Stimulated activated memory B cell treated with anti-CD40 and anti-IgM and Interleukin-4, amounts not matched to agents 10 μg/mL and 1 μg/mL and 100 μg/mL, for 72 hours (primary cell): ENCODE measurements at places on chromosomes 3 and 15.
A peak's percentile ranks its signal among the peaks of the same experiment; 100 is the strongest.

DNA sequence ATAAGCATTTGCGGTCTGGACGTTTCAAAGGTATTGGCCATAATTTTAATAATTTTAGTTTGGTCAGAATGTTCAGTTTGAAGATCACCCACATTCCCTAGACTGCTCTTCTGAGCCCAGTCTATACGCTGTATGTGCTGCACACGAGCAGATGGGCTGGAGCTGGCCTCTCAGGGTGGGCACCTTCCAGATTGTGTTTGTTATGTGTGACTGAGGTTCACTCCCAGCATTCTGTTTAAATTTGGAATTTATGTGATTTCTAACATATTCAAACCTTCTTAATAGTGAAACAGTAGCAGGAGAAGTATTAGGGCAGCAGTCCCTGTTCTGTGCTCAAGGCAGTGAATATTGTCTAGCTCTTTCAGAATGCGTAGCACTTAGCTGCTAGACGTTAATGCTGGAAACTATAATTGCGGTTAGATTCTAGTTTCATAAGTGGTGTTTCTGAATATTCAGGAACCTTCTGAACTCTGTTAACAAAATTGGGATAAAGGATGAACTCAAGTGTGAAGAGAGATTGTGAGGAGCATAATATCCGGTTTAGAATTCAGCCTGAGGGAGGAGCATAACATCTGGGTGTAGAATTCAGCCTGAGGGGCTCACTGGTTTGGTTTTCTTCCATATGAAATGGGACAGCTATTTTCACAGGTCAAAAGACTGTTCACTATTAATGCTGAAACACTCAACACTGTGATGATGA, 68.6 kb upstream of the RPL35A start:
- ATAC-seq: no peak

- ATAC-seq: no peak
Observed at GRCh38 chr3:112675943-112676535, 35.1 kb upstream of the CCDC80 start.

GRCh38 chr3:126982126-126982470, 817 bp upstream of the PLXNA1 start:
- peak; percentile 80 for ATAC-seq

DNA sequence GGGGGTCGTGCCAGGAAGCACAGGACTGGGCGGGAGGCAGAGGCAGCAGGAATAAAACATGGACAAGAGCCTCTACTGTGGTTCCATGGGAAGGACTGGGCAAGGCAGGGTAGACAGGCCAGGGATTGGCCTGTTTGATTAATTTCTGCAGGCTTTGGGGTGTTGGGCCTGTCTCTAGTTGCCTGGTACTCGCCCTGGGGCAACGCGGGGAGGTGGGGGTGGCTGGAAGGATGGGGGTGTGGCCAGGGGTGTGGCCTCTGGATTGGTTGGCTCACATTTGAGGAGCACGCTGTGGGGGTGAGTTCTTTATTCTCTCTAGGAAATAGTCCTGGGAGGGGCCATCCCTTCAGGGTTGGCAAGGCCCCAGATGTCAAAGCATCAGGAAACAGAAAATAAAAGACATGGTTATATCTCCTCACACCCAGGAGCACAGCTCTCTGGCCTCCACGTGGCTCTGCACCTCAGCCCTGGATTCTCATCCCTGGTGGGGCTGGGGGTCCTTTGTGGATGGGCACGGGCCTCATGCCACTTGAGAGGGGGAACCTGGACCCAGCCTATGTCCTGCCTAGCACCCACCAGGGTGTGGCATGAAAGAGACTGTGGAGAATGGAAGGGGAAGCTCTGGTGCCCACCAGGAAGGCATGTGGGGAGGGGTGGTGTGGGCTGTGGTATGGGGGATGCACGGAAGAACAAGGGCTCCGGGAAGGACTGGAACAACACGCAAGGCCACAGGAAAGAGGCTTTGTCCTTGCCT, 223.0 kb upstream of the LYSMD4 start:
- ATAC-seq: no peak

DNA sequence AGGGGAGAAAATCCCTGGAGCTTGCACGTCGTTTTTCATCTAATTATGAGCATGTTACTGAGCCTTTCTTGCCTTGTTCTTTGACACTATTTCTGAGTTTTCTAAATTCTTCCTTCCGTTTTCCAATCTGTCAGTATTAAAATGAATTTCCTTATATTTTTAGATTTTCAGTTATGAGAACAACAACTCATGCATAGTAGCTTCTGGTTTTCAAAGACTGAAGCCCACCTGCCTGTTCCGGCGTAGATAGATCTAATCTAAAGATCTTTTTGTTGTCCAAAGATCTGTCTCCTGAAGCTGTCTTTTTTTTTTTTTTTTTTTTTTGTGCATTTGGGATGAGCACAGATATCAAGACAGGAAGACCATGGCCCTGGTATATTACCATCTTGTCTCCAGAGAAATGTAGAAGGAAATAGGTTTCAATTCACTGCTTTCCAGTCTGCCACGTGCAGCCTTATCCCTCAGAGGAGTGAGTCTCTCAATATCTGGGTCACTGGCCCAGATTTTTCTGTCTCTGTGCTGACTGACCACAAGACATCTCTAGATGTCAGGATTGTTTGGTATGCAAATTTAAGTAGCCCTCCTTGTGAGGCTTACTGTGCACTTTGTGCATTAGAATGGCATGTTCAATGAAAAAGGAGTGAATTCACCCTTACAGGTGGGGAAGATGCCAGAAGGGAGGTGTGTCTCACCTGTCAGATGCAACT, 222.3 kb upstream of the TMC3 start:
- no peak for ATAC-seq

DNA sequence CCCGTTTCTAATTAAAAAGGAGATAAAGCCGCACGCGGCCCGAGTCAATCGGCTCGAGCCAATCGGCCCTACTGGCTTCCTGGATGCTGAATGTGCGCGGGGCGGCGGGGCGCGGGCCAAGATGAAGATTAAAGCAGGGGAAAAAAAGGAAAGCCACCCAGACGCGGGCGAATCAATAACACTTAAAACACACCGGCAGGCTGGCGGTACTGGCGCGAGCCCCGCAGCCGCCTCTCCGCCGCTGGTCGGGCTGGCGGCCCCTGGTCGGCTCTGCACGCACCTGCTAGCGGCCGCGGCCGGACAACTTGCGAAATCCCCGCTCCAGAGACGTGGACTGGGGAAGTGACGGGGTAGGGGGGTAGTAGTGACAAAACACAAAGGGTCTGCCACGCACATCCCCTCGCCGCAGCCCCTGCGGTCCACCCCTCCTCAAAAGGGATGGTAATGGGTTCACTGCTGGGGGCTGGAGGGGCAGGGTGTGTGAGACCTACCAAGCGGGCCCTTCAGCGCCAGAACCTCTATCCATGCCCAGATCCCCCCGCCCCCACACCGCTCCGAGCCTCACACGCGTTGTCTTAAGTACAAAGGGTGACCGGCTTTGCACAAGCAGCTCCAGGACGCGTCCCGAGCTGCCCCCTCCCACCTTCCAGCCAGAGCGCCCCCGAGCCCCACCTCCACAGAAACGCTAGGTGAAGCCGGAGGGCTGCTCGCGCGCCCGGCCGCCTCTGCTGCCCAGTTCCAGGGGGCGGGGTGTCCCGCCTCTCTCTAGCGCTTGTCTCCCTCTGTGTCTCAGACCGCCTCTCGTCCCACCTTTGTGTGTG, 1.4 kb downstream of the WNT7A start:
- no peak for ATAC-seq

DNA sequence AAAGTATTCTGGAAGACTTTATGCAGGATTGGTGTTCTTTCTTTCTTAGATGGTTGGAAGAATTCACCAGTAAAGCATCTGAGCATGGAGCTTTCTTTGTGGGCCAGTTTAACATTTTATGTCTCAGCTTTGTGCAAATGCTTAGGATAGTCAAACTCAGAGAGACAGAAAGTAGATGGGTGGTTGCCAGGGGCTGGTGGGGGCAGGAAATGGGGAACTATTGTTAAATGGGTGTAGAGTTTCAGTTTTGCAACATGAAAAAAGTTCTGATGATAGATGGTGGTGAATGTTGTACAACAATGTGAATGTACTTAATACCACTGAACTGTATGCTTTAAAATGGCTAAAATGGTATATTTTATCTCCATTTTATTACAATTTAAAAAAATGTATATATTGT, 24.8 kb downstream of the SPCS1 start:
- no peak for ATAC-seq

GRCh38 chr15:60000113-60000823, 3.8 kb upstream of the FOXB1 start:
- no peak for ATAC-seq

- no peak for ATAC-seq
Observed at GRCh38 chr3:177102553-177102952, 94.7 kb downstream of the TBL1XR1 start.

GRCh38 chr3:80785475-80785874, 976.0 kb downstream of the GBE1 start:
- ATAC-seq: no peak
